ENCODE measurements at places on chromosomes 11 and 22. TPM values are rescaled to one million over a fixed set of nuclear protein-coding genes. Genes with fewer than 3 reads are reported as not detected.

The KRTAP5-9 gene
- total RNA-seq, result not detected

The CARNS1 gene
- total RNA-seq, result 0.05 TPM

DNA sequence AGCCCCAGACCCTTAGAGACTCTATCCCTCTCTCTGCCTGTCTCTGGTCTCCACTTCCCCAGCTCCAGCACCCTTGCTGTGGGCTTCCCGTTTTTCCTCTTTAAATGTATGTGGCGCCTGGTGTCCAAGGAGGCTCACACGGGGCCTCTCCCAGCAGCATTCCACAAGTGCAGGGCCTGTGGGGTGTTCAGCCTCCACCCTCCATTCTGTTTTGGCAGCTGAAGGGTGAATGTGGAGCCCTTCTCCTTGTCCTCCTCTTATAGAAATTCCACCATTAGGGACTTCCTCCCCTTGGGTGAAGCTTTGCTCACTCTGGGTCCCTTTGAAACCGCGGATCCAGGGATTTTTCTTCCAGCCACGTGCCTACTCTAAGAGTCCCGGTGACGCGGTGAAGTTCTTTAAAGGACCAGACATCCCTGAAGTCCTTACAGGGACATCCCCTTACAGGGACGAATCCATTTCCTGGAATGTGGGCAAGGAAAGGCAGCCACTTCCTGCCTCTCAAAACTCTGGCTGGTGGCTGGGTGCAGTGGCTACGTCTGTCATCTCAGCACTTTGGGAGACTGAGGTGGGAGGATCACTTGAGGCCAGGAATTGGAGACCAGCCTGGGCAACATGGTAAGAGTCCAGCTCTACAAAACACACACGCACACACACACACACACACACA, 1.6 kb upstream of the TSPAN18 start:
- peak; percentile 35 for DNase-seq

- DNase-seq, result no peak
Measured at GRCh38 chr11:35223371-35223796, 84.4 kb downstream of the CD44 start.

DNA sequence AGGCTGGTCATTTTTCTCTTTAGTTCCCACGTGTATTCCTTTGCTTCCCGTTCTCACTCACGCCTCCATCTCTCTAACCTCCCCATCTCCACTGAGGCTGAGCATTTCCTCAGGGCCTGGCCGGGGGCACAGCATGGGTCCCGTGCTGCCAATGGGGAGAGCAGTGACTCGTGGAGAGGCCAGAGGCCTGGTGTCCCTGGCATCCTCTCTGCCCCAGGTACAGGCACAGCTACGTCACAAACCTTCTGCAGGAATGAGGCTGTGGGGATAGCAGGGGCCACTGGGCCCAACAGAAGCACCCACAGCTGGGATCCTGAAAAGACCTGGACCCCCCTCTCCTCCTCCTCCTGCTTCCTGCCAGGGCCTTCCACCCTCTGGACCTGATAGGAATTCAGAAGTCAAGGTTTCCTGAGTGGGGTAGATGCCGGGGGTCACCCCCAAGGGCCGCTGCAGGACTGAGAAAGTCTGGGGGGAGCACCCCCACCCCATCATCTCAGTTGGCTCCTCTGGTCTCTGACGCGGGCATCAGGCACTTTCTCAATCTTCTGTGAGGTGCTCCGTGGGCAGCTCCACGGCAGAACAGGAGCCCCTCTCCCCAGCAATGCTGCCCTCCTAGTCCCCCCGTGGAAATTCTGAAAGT, 11.8 kb downstream of the PNPLA5 start:
- DNase-seq, result no peak

DNA sequence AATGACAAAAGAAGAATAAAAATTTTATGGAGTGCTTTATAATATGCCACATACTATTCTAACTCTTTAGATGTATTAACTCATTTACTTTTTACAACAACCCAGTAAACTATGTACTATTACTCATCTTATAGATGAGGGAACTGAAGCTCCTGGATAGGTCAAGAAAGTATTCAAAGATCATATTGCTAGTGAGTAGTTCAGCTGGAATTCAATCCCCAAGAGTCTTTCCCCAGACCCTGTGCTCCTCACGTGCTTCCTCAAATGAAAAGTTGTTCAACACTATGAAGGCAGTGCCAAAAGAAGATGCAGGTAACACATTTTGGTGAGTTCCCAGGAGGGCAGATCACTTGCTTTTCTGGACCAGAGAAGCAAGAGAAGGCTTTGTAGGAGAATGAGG, 46.8 kb downstream of the BTG4 start:
- DNase-seq, result no peak

- DNase-seq, result no peak
Measured at GRCh38 chr22:47188261-47189055, 426.0 kb downstream of the TBC1D22A start.

GRCh38 chr11:120126620-120127019, 11.3 kb downstream of the TRIM29 start:
- no peak for DNase-seq

DNA sequence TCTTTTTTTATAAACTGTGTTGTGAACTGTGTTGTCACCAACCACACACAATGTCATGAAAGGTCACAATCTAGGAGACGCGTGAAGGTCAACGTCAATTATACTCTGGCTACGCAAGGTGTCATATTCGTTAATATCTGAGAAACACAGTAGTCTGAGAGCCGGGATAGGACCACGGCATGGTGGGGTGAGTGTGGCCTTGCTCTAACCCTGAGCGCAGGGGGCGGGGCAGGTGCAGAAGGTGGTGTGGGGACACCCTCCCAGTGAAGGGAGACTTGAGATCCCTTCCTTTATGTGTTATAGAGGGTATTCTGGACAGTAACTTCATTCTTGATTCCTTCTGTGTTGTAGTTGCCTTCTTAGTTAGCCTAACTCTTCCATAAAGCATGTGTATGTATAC, 883.0 kb downstream of the OPCML start:
- DNase-seq, result no peak

DNA sequence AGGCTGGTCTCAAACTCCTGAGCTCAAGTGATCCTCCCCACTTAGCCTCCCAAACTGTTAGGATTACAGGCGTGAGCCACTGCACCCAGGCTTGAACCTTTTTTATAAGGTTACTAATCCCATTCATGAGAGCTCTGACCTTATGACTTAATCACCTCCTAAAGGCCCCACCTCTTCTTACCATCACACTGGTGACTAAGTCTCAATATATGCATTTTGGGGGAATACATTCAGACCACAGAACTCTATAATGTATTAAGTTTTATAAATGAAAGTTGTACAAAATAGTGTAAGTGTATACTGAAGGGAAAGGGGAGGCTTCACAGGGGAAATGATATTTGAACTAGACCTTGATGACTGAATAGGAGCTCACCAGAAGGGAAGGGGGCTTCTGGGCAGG, 28.4 kb upstream of the RBFOX2 start:
- DNase-seq, result peak; percentile 29

GRCh38 chr11:124311670-124312069, 2.1 kb downstream of the OR8D1 start:
- DNase-seq, result no peak

GRCh38 chr11:102476069-102476468, 23.5 kb upstream of the TMEM123 start:
- DNase-seq, result no peak

- DNase-seq, result no peak
Measured at GRCh38 chr11:46160100-46160499, 38.8 kb upstream of the PHF21A start.

GRCh38 chr11:65476632-65477148, 22.2 kb upstream of the MALAT1 start:
- no peak for DNase-seq

- DNase-seq, result peak; percentile 22
Measured at GRCh38 chr11:26741036-26741435, 19.2 kb upstream of the SLC5A12 start.

- no peak for DNase-seq
Measured at GRCh38 chr11:117572129-117572528, 224.9 kb downstream of the DSCAML1 start.

DNA sequence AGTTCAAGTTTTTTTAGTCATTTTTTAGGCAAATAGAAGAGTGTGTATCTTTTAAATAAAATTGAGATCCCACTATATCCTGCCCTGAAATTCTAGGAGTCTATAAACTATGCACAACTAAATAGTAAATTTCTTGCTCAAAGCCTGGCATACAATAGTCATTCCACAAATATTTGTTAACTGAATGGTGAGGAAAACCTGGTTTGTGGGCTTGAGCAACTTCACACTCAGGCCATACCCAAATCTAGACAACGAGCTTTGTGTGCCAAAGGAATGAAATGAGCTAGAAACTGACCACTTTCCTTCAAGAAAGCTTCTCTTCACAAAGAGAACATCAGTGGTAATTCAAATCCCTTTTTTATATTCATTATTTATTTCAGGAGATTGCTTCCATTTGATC, 39.6 kb upstream of the AMOTL1 start:
- no peak for DNase-seq

GRCh38 chr11:16613512-16614381, 124.7 kb upstream of the C11orf58 start:
- peak; percentile 65 for DNase-seq

- DNase-seq, result peak; percentile 11
Measured at GRCh38 chr11:125404811-125405790, 91.0 kb downstream of the FEZ1 start.

DNA sequence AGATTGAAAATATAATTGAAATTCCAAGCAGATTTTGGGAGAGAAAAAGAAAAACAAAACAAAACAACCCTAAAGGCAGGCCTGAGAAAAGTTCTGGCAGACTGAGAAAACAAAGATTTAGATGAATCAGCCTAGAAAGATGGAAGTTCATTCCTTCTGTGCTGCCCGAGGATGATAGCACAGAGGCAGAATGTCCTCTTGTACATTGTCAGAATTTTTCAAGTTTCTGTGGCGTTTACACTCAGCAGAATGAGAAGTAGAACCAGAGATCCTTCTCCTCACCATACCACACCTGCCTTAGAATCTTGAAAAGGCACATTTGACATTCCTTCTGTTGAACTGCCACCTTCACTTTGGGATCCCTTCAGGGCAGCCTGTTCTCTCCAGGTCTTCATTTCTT, 62.5 kb upstream of the IZUMO1R start:
- DNase-seq, result no peak

- DNase-seq, result no peak
Measured at GRCh38 chr22:46499805-46500189, 37.6 kb downstream of the CELSR1 start.

DNA sequence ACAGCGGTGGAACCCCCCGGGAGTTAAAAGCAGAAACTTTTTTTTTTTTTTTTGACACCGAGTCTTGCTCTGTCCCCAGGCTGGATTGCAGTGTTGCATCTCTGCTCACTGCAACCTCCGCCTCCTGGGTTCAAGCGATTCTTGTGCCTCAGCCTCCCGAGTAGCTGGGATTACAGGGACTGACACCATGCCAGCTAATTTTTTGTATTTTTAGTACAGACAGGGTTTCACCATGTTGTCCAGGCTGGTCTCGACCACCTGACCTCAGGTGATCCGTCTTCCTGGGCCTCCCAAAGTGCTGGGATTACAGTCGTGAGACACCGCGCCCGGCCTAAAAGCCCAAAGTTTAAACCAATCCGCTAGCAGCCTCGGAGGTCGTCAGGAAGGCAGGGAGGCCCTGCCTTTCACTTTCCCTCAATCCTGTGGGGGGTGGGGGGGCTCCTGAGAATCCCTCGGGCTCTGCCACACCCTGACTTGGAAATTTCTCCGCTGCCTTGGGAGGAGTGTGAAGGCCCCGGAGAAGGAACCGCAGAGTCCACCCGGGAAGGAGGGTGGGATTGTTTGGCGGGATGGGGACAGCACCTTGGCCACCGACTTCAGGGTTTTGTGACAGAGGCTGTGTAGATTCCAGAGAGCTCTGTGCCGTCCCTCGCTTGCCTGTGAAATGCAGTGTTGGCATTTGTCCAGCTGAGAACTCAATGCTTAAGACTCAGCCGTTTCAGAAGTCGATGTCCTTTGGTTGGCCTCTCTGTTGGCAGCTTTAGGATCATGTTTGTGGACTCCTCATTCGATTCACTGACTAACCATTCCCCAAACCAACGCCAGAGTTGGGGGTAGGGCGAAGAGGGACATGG, 1.0 kb downstream of the ARHGAP8 start:
- DNase-seq, result no peak

DNA sequence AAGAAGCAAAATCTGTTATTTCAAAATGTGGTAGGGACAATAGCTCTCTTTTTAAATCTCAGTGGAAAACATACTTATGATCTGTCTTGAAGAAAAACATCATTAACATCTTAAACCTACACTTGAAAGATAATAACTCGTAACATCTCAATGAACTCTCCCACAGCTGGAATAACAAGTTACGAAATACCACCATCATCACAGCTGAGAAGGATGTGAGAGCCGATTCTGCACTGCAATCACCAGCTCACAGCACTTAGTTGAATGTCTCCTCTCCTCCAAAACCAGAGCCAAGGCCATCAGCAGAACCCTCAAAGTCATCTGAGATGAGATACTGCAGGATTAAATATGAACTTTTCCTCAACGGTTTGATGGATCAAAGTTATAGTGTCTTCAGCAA, 124.3 kb downstream of the ARHGAP20 start:
- DNase-seq, result no peak

DNA sequence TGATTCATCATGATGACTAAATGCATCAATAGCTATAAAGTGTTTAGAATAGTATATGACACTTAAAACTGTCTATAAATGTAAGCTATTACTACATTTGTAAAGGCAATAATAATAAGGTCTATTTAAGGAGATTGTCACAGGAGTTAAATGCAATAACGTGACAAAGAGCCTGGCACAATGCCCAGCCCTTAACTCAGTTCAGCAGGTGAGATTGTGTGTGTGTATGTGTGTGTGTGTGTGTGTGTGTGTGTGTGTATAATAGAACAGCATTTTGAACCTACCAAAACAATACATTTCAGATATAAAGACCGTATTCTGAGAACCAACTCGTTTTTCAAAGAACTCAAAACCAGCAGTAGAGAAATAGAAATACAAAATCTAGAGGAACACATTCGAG, 177.5 kb downstream of the MYO18B start:
- no peak for DNase-seq

DNA sequence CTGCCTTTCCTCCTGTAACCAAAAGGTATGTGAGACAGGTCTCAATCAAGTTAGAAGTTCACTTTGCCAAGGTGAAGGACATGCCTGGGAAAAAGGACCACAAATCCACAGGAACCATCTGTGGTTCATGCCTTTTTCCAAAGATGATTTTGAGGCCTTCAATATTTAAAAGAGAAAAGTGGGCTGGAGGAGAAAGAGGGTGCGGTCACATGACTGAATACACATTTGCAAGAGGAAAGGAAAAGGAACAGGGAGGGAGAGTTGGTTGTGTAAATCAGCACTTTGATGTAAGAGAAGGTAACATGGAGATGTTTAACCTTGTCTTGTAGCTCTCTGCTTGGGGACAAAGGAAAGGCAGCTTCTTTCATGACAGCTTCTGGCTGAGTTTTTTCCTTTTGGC, 21.2 kb downstream of the MOV10L1 start:
- no peak for DNase-seq

DNA sequence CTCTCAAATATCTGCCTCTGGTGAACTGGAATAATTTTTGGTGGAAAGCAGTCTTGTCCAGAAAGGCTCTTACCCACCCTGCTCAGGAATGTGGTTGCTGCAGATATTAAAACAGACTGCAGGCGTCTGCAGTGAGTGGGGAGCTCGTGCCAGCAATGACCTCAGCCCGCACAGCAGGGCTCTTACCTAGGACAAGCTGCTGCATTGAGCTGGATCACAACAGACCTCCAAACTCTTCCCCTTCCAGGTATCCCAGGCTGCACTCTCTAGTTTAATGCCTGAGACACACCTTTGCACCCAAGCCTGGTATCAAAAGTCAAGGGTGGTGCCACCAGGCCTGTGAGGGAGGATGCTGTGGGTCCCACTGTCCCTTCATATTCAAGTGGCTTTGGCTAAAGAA, 69.7 kb upstream of the CDON start:
- DNase-seq, result peak; percentile 59

All from A172 (cell line).